Transverse colon (tissue), 4 donors: ENCODE measurements at places on chromosomes 16 and 17.

- DNase-seq, result peak; percentile 40
Measured at GRCh38 chr16:19375561-19376158, 42.0 kb upstream of the TMC5 start.

DNA sequence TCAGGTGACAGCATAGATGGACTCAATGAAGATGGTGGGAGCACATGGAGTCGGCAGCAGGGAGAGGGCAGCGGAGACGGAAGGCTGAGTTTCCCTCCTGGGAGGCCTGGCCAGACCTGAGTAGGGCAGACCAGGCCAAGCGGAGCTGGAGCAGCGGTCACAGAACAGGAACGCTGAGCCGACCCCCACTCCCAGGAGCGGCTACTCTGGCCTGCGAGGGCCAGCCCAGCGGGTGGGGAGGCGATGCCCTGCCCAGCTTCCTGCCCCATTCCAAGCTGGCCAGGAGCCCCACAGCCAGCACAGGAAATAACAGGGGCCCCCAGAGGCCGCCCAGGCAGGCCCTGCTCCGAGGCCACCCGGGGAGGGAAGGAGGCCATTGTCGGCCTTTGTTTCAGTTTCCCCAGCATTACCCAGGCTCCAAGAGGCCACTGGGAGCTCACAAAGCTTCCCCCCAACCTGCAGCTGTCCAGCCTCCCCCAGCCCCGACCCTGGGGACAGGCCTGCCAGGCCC, 79.8 kb downstream of the ZNF423 start:
- DNase-seq, result no peak

DNA sequence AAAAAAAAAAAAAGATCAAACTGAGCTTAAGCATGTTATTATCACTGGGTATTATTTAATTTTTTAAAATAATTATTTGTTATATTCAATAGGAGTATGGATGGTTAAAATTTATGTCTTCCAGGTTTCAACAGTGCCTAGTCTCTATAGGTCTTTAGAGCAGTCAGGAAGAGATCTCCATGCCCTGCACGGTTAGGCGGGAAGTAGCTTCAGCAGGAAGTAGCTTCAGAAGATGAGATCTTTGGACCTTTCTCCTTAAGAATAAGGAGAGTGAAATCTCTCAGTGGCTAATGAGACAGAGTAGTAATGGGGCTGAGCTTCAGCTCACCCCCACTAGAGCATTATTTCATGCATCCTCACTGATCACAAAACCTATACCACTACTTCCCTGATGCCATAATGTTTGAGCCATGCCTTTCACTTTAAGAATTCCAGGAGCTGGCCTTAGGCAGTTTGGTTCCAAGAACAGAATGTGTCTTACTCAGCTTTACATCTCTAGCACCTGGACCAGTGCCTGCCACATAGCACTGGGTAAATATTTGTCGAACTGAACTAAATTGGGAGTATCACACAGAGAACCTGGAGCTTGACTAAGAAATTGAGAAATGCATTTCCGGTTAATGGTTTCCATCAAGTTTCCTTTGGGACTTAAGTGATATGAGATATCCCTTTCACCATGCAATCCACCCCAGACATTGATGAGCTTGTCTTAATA, 43.5 kb downstream of the SCPEP1 start:
- DNase-seq, result peak; percentile 65

DNA sequence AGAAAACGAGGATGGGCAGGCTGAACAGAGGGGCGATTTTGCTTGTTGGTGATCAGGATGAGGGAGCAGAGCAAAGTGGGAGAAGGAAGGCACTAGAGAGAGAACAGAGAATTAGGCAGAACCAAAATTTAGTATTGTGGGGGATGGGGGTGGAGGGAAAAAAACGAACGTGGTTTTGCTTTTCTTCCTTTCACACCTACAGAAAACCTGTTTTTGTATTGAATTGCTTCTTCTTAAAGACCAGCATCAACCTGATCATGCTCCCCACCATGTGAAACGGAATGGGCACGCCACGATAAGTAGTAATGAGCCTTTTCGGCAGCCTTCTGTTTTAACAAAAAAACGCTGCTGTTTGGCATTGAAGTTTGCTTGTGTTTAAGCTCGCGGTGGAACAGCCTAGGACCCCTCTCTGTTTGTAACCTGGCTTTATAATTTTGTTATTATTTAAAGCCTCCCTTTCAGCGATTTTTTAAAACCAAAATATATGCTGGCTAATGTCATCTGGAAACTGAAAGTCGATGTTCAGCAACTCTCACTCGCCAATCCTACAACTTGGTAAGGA, 36.8 kb downstream of the ERCC4 start:
- DNase-seq, result no peak

DNA sequence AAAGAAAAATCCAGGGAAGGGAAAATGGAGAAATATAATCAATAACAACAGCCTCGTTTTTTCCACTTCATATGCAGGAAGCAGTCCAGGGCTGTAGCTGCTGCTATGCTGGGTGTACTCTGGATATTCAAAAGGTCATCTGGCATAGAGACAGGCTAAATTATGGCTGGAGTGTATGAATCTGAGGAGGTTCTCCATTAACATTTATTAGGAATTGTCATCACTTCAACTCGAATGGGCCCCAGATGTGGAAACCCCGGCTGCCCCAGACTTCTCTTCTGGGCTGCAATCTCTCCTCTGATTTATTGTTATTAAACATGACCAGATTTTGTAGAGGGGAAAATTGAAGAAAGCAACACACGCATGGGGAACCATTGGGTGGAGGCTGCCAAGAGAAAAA, 33.5 kb upstream of the SKAP1 start:
- no peak for DNase-seq

- DNase-seq, result no peak
Measured at GRCh38 chr16:51067352-51067751, 83.7 kb downstream of the SALL1 start.

DNA sequence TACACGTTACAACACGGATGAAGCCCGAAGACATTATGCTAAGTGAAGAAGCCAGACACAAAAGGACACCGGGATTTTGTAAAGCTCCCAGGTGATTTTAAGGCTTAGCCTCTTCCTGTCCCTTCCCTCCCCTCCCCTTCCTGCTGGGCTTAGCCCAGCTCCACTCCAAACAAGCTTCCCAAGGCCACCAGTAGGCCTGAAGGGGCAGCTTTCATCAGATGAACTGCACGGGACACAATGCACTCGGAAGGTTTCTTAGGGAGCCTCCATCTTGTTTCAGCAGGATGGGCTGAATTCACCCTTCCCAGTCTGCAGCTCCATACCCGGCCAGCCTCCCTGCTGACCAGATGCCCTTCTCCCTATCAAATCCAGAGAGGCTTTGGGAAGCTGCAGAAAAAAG, 10.4 kb downstream of the MEFV start:
- no peak for DNase-seq

DNA sequence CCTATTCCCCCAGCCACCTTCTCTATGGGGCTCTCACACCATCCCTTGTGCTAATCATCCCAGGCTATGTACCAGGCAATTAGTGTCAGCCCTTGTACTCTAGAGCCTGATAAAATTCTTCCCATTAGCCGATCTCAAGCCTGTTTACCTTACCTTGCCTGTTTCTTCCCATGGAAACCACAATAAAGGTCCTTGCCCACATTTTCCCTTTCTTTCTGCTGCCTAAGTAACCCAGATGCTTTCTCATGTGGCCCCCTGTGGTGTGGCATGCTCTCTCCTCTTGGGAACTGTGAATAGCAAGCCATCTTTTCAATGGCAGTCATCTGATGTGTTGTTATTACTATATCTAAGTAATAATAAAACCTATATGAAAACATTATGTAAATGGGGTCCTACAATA, 265.8 kb upstream of the ELAC2 start:
- no peak for DNase-seq

DNA sequence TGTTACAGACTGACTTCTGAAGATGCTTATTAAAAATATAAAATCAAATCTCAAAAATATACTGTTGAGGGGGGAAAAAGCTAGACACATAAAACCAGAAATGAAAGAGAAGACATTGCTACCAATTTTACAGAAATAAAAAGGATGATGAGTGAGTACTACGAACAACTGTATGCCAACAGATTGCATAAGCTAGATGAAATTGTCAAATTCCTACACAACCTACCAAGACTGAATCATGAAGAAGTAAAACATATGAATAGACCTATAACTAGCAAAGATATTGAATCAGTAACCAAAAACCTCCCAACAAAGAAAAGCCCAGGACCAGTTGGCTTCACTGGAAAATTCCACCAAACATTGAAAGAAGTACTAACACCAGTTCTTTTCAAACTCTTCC, 3.5 kb upstream of the CAPNS2 start:
- DNase-seq, result no peak

- peak; percentile 66 for DNase-seq
Measured at GRCh38 chr17:38667099-38667786, 7.5 kb downstream of the EPOP start.

DNA sequence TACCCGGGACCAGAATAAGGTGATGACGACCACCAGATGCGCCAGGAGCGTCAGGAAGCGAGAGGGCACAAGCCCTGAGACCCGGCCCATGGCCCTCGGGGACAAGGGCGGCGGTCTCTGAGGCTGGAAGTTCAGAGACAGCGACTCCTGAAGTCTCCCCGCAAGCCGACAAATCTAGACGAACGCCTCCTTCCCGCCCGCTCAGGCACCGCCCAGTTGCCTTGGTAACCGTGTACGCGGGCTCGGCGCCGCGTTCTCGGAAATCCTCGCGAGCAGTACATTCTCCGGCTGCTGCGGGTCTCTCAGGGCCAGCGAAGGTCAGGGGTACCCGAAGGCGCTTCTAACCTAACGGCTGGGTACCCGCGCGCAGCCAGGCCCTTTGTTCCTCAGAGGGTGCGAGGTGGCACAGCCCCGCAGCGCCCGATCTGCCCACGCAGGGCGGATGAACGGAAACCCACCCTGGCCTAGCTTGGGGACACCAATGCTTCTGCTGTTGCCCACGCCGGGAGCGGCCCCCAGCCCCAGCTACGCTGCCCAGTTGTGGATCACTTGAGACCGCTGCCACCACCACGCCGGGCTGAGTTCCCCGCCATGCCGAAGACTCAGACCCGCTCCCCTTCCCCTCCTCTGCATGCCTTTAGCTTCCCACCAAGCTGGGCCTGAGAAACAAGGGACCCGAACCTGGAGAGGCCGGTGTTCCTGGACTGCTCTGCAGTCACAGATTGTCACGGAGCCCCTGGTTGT, at the start of gene TMEM107:
Gene TMEM107, minus strand, starts transcription at position 184 of the 744 bp plus-strand sequence. Its CDS starts 94 bp downstream, at position 90.
- peak; percentile 93 for DNase-seq

- no peak for DNase-seq
Measured at GRCh38 chr17:51257150-51258081, 2.4 kb downstream of the MBTD1 start.

DNA sequence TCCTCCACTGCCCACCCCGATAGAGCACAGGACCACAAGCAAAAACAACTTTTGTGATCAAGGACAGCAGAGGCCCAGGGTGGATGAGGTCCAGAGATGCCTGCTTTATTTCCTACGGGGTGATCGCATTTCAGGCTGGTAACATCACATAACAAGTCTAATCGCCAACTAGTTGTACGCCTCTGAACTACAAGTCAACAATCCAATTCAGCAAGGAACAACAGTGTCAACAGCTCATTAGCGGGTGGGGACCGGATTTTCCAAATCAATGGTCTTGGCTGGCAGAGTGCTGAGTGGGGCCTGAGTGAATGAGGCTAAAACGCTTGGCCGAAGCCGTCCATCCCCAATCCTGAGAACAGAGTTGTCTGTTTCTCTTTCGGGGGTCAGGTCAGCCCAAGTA, 17.1 kb downstream of the MRM3 start:
- DNase-seq, result no peak

DNA sequence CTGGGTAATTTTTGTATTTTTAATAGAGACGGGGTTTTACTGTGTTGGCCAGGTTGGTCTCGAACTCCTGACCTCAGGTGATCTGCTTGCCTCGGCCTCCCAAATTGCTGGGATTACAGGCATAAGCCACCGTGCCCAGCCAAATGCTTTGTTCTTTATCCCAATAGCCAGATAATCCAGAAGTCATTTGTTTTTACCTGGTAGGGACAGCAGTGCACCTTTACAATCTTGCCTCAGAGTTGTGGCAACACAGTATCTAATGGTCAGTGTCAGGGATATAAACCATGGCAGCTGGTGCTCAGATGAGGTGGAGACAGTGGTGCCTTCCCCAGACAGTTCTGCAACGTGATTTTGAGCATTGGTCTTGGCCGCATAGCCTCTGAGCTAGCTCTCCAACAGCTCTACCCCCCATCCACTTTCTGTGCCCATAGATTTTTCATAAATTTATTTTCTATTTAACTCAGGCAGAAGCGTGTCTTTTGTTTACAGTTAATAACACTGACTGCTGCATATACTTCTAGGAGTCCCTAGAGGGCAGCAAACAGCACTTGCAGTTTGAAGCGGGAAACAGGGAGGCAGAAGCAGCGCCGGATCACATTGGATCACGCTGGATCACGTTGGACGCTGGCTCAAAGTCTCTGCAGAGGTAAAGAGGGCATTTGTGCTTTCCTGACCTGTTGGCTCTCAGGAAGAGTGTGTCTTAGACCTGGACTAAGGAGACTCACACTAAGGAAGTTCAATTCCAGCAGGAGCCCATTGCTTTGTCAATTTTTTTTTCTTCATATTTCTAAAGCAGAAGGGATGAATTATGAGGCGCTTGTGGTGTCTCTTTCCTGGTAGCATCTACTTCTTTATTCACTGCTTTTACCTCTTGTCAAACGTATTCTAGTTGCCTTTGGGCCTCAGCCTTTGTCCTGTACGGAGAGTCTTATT, 5.1 kb upstream of the GGT6 start:
- peak; percentile 77 for DNase-seq

DNA sequence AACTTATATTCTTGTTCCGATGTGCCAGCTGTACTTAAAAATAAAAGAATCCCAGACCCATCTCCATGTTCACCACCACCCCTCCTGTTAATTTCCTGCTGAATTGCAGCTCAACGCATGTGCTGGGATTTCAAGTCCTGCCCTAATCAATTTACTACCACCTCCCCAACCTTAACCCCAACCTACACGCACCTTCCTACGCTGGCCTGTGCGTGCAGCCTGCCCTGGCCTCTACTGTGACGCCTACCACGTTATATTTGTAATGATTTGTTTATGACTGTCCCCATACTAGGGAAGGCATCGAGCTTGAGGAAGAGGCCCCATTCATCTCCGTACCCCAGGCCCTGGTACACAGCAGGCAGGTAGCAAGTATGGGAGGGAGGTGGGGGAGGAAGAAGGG, 251.1 kb downstream of the MRTFB start:
- DNase-seq, result no peak

- peak; percentile 85 for DNase-seq
Measured at GRCh38 chr16:11613381-11614303, 26.9 kb upstream of the LITAF start.

GRCh38 chr17:62444063-62444462, 20.4 kb downstream of the METTL2A start:
- no peak for DNase-seq

GRCh38 chr16:29694384-29695195, 15.6 kb downstream of the QPRT start:
- no peak for DNase-seq

GRCh38 chr17:43588664-43589435, 42.7 kb upstream of the ETV4 start:
- no peak for DNase-seq

GRCh38 chr17:5793157-5793556, 208.8 kb upstream of the NLRP1 start:
- DNase-seq, result no peak
